ENCODE measurements at places on chromosomes 3 and 15. TPM values are rescaled to one million over a fixed set of nuclear protein-coding genes. Genes with fewer than 3 reads are reported as not detected.

Gene TMEM42
- 8.4 TPM for total RNA-seq

- no peak for DNase-seq
Measured at GRCh38 chr3:66572938-66573710, 72.3 kb upstream of the LRIG1 start.

Gene NFKBIZ
- 45.3 TPM for total RNA-seq

DNA sequence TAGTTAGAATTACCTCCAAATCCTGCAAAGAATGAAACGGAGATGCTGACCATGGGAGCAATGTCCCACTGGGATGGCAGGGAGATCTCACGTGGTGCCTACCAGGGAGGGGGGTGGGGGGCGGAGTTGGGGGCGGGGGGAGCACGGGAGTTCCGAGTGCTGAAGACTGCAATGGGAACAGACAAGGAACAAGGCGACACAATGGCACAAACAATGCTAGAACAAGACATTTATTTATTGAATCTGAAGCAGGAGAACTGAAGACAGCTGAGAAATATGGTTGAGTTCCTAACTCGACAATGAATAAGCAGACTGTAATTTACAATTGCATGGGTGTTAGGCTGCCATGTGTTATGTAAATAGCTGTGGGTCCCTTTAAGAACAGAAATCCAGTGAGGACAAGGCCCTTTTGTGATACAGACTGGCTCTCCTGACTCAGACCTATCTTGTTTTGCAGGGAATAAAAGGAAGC, 91.2 kb downstream of the AQP9 start:
- no peak for DNase-seq

GRCh38 chr3:20320489-20320888, 134.5 kb upstream of the SGO1 start:
- DNase-seq, result no peak

- DNase-seq, result no peak
Measured at GRCh38 chr3:117217355-117217754, 507.8 kb downstream of the TUSC7 start.

- DNase-seq, result peak; percentile 72
Measured at GRCh38 chr3:50572801-50573371, 3.6 kb downstream of the HEMK1 start.

Gene LRRN1
- total RNA-seq, result 1.4 TPM

Gene THSD4
- not detected for total RNA-seq

- no peak for DNase-seq
Measured at GRCh38 chr3:184491867-184492615, 69.5 kb upstream of the EPHB3 start.

Gene MBNL1
- 504 TPM for total RNA-seq

DNA sequence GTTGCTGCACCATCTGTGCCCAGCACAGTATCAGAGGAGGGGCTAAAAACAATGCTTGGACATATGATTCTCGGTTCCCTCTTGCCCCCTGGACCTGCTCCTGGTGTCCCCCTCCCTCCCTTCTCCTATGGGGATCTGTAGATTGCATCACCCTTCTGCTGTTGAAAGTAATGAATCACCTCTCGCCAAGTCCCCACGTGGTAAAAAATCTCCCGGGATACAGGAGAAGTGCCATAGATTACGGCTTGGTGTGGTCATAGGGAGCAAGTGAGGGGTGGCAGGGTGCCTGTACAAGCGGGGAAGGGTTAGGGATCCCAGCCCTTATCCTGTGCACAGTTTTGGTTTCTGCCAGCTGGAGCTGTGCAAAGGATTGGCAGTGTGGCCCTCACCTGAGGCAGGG, 37.7 kb downstream of the AMOTL2 start:
- no peak for DNase-seq

- DNase-seq, result no peak
Measured at GRCh38 chr15:88316586-88316985, 60.0 kb upstream of the NTRK3 start.

Gene TRPM1
- total RNA-seq, result not detected

DNA sequence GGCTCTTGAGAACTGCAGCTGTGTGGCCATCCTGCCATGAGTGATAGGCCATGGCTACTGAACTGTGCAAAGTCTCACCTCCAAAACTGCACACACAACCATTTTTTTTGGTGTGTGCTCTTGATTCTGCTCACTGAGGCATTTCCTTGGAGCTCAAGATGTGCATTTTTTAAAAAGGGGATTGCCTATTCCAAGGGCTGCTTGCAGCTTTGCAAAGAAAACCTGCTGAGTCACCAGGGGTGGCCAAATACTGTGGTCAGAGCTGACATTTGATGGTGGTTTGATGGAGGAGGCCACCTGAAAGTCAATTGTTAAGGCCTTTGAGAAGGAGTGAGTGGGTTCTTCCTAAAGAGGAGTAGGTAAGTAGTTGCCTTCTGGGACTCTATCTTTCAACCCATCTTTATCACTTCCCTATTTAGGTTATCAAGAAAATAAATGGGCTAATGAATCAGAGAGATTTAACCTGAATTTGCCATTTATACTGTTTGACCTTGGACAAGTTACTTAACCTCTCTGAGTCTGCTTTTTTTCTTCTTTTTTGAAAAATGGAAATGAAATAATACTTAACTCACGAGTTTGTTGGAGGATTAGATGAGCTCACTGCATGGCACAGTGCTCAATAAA, 87.9 kb downstream of the CHST2 start:
- no peak for DNase-seq

DNA sequence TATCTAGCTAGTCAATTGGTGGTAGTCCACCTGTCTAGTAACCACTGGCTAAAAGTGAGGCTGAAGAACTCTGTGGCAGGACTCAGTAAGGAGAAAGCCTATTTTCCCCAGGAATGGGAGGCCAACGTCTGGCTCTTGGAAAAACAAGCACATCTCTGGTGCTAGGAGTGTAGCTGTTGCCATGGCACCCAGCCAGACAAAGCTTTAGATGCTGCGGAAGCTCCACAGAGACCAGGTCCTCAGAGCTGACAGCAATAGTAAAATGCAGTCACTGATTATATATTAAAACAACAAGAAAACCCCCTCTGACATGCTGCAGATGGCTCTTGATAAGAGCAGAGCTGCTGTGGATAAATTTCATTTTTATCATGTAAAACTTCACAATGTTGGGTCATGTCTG, 124.9 kb upstream of the STRIT1 start:
- no peak for DNase-seq

DNA sequence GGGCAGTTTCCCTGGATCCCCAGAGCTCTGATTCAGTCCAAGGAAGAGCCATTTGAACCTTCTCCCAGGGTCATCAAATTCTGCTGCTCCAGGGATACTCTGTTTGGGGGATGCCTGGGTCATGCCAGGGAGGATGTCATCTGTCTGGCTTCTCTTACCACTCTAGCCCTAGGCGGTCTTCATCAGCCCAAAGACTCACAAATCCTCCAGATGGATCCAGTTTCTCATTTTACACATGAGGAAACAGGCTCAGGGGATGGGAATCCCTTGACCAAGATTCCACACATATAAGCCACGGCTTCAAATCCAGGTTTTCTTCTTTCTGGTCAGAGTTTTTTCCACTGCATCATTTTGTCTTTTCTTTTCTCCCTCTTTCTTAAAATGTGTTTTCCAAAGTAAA, 36.7 kb downstream of the SLC28A1 start:
- DNase-seq, result no peak

Gene XXYLT1
- 10.8 TPM for total RNA-seq

All from activated CD8-positive, alpha-beta T cell treated with anti-CD3 and anti-CD28 coated beads, Interleukin-2, amount 10 ng/mL, durations not matched to agents 7 days and 5 days (primary cell).